NCI-H1417 (cell line): ENCODE measurements at places on chromosomes 13 and 19.

DNA sequence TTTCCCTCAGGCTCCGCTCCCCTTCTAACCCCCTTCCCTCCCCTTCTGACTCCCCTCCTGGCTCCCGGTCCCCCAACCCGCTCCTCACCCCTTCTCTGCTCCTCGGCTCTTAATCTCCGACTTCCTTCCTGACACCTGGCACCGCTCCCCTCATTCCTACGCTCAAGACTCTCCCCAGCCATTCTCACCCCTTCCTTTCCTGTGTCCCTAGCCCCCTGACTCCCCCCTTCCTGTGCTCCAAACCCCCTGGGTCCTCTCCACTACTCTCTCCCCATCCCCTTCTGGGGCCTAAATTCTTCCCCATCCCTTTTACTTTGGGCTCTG, 658 bp downstream of the CLPP start:
- peak; percentile 51 for DNase-seq

DNA sequence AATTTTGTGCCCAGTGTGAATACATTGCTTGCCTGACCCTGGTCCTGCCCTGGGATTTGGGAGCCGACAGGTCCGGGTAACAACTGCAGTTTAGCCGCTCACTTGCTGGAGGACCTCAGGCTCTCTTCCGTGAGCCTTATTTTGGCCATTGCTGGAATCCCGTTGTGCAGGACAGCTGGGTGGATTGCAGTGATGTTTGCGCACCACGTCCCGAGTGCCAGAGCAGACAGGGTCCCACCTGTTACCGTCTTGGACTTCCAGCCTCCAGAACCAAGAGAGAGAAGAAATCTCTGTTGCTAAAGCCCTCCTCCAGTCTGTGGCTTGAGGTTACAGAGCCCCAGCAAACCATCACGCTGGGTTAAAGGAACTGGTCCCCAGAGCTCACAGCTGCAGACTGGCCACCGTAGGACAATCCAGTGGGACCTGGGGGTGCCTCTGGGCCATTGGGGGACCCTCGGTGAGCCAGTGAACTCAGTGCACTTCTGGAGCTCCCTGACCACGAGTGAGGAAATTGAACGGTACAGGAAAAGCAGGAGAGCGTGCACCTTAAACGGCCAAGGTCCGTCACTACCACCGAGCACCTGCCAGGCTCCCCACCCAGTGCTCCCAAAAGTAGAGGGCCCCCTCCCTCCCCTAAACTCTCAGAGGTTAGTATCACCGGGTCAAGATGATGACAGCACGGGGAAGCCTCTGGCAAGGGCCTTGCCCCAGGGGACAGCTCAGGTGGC, 92.9 kb downstream of the GNG7 start:
- no peak for DNase-seq

DNA sequence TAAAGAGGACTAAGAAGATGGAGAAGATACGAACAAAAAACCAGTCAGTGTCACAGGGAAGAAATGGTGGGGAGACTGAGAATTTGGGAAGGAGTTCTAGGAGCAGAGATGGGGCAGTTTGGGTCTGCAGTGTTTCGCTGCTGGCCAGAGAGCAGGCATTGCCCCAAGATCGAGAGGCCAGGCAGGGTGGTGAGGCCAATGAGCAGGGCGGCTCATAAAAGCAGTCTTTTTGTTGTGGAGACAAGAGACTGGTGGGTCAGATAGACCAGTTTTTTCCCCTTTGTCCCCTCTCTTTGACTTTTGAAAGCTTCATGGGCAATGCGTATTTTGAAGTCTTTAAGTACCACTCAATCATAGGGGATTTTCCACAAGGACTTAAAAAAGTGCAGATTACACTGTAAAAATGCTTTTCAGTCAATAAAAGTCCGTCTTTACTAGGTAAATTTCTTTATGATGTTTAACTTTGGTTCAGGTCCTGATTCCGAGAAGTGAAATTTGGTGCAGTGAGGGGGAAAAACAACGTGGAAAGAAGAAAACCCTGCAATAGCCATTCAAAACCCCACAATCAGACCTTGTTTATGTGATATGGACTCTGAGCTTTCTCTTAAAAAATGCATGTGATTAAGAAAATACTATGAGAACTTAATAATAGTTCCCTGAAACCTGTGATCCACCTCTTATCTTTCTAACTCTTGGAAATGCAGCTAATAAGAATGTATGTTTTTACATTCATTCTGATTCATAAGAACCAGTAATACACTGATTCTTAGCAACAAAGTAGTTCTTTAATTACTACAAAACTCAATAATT, 338.9 kb downstream of the KLF5 start:
- DNase-seq: no peak

DNA sequence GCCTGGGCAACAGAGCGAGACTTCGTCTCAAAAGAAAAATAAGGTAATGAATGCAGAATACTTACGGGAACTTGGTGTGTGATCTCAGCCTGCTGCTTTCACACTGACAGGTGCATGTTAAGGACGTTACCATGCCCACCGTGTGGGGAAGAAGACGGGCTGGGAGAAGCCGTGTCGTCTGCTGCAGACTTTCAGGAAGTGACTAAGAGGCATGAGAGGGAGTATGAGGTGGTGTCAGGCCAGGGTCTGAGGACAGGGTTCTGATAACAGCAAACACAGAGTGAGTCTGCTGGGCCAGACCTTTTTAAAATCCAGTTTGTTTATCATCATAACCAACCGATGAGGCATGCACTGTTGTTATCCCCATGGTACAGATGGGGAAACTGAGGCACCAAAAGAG, 13.6 kb upstream of the GALP start:
- no peak for DNase-seq

DNA sequence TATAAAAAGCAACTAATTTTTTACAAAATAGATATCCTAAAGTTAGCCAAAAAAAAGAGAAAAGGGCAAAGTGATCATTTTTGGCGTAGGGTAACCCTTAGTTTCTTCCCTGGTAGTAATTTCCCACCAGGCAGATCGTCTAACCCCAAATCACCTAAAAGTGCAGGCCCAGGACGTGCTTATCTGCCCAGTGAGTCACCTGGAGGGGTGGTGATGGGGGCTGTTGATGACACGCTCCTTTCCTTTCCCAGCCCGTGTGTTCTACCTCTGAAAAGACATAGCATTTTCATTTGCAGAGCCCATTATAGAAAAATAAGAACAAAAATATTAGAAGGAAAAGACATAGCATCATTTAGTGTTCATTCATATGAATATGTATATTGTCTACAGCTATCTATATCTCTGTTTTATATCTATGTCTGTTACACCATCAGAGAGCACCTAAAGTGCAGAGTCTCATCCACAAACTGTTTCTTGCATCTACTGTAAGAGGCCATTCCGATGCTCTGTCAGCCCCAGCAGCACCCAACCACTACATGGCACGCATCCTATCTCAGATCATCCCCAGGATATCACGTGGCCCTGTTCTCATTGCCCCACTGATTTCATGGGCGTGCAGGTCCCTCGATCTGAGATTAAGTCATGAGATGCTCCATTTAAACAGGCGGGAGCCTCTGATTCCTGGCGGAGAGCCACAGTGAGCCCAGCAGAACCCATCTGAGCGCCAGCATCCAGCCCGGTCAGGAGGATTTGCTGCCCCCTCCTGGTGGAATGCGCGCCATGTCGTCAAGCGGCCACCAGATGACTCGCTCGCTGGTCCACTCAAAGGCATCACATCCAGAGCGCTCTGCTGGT, 8.5 kb upstream of the LILRB3 start:
- DNase-seq: peak; percentile 81

- DNase-seq: no peak
These were observed 665.6 kb downstream of the SLITRK1 start for GRCh38 chr13:83216479-83217245.

DNA sequence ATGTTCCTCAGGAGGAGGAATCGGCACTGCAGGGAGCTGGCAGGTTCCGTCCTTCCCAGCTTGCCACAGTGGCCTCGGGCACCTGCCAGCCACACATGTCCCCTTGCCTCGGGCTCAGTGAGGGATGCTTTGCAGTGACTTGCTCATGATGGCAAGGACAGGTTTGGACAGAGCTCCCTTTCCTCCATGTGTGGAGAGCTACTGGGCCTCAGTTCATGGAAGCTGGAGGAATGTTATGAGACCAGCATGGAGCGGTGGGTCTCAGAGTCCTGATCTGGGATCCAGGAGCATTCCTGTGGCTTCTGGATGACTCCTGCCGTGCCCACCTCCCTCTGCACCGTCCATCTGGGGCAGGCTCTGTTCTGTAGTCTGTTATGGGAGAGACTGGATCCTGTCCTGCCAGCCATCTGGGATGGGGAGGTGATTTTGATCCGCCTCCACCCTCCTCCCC, 59.2 kb downstream of the SIPA1L3 start:
- DNase-seq: peak; percentile 9

DNA sequence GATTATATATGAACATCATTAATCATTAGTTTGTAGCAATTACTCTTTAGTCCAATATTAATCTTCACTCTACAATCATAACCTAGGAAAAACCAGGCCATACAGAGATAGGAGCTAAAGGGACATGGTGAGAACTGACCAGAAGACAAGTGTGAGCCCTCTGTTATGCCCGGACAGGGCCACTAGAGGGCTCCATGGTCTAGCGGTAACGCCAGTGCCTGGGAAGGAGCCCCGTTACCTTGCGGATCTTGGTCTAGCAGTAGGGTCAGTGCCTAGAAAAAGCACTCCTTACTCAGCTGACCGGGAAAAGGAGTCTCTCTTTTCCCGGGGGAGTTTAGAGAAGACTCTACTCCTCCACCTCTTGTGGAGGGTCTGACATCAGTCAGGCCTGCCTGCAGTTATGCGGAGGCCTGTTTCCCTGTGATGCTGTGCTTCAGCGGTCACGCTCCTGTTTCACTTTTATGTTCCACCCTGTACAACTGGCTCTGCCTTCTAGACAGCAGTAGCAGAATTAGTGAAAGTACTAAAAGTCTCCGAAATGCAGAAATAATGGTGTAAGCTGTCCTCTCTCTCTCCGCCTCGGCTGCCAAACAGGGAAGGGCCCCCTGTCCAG, 13.8 kb downstream of the OR7D4 start:
- DNase-seq: peak; percentile 82

DNA sequence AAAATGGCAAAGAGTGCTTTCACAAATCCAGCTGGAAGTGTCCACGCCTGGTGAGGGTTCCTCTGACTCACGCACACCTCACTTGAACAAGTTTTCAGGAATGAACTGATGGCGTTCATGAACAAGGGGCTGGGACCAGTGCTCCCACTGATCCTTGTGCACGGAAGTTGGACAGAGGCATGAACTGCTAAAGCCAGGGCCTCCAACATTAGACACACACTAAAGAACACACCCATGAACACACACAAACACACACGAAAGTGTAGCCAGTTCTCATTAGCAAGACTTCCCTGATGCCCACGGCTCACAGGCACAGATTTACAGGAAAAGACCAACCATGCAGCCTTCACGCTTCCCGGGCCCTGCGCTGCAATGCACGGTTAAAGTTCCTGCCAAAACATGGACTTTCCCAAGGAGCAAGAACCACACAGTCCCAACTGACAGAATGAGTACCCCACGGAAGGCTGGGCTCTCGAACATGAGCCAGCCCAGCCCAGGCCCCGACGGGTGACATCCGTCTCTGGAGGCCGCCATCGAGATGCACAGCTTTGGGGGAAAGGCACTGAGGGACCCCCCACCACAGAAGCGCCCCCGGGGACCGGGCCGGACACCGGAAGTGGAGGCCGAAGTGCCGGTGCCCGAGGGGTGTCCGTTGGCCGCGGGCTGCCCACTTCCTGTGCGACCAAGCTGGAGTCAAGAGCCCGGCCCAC, 808 bp downstream of the DNMT1 start:
- DNase-seq: no peak

GRCh38 chr19:49116544-49116943, 2.4 kb downstream of the LIN7B start:
- no peak for DNase-seq

DNA sequence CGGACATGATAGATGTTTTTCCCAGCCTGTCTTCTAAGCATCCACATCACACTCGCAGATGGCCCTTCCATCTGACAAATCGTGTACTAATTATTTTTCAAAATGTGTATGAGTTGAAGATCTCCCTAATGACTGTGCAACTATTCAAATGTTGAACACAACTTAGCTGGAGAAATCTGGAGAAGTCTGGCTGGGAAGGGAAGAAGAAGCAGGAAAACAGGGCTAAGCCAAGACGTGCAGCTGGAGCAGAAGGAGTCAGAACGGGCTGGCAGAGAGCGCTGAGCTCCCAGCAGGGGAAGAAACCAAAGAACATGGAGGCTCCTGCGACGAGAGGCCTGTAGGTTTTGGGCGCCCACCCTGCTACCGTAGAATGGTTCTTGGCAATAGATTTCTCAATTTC, 13.2 kb upstream of the LATS2 start:
- DNase-seq: no peak

GRCh38 chr13:32038343-32038742, 6.8 kb downstream of the FRY start:
- no peak for DNase-seq

DNA sequence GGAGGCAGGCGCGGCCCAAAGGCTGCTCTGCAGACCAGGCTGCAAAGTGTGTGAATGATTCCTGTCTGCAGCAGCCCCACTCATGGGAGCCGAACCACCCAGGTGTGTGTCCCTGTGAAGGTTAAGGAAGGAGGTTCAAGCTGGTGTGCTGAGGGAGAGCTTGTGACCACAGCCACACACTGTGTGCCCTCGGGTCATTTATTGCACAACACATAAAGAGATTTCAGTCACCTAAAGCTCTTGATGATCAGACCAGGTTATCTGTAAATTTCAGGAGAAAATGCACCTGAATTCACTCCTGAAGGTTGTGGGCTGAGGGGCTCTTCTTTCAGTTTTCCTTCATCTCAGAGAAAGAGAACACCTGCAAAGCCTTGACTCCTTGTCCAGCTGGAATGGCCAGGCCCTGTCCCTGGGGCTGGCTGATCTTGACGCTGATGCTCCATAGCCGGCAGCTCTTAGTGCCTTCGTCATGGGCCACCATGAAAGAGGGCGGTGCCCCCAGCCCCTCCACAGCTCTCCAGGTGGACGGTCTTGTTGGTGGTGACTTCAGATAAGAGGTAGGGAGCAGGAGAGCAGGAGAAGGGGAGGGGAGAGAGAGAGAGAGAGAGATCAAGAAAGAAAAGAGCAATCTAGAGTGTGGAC, 110.8 kb upstream of the C1QTNF9B start:
- no peak for DNase-seq

DNA sequence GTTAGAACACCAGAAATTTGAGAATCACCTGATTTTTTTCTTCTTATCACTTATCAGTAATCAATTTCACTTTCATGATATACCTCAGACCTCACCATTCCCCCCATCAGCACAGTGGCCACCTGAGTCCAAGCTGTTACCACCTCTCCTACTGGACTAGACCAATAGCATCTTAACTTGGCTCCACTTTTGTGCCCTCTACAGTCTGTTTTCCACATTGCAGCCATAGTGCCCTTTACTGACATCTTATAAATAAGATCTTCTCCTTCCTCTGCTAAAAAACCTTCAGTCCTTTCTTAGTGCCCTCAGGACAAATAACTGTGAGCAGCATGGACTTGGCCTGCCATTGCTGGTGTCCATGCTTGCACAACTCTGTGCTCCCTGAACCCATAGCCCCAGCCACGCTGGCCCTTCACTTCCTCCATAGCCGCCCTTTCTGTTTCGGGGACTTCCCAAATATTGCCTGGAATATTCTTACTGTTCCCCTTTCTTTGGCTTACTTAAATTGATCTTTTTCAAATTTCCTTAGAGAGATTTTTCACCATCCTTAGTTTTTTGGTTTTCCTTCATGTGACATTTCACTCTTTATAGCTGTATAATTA, 380.8 kb downstream of the LMO7 start:
- DNase-seq: peak; percentile 32
